ENCODE measurements at places on chromosomes 12 and 14. TPM values are rescaled to one million over a fixed set of nuclear protein-coding genes. Genes with fewer than 3 reads are reported as not detected.

The ADAMTS20 gene
- total RNA-seq: 0.10 TPM

The SLC5A8 gene
- 1.7 TPM for total RNA-seq

The COL2A1 gene
- total RNA-seq: 1.6 TPM

The GPR137C gene
- total RNA-seq: 3.0 TPM

The SPTB gene
- total RNA-seq: 32.7 TPM

The PRB2 gene
- 0.20 TPM for total RNA-seq

The RNF212B gene
- total RNA-seq: not detected

The KLRG1 gene
- total RNA-seq: 1.6 TPM

The MYF6 gene
- total RNA-seq: 9.8 TPM

The DLGAP5 gene
- 13.7 TPM for total RNA-seq

All from skin of body (tissue), 3 donors.